Activated naive CD4-positive, alpha-beta T cell (primary cell): ENCODE measurements at places on chromosomes 2 and 18.

DNA sequence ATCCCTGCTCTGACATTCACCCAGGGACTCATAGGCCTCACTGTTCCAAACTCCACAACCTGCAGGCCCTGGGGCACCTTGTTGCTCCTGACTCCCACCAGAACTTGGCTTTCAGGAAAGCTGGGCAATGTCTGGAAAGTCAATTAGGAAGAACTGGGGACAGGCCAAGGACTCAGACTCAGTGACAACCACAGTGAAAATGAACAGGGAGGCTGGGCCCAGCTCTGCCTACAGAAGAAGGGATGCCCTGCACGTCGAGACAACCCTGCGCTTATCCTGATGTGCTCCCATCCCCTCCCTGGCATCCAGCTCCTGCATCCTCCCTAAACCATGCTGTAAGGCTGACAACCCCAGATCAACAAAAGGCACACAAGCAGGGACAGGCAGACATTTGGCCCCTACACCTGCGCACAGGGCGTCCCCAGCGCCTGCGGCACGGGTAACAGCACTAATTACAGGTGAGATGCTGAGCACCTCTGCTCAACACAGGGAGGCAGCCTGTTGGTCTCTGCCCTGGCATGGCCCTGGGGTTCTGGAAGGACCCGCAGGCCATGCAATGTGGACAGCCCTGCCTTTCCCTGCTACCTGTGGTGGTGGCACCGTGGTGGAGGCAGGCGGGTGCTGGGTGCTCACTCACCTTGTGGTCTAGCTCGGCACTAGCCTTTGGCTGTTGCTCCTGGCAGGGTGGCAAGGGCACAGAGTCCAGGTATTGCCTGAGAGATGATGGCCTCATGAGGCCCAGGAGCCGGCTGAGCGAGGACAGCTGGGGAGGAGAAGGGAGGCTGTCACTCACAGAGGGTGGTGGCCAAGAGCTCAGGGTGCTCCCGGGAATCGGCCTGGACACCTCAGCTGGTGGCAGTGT is 23.6 kb upstream of the SEMA4C start:
- no peak for DNase-seq

DNA sequence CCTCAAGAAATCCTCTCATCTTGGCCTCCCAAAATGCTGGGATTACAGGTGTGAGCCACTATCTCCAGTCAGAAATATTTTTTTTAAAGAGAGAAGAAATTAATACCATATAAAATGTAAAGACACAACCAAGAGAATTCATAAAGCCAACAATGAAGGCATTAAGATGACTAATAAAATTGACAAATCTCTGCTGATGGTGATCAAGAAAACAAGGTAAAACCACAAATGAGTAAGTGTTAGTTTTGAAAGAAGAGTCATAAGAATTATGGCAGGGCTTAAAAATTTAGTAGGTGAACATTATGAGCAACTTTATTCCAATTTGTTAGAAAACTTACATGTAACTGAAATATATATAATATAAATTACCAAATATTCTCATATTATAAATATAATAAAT is 752.8 kb upstream of the CELF4 start:
- no peak for DNase-seq

- DNase-seq: no peak
Measured at GRCh38 chr2:234826681-234827080, 125.1 kb upstream of the SH3BP4 start.

DNA sequence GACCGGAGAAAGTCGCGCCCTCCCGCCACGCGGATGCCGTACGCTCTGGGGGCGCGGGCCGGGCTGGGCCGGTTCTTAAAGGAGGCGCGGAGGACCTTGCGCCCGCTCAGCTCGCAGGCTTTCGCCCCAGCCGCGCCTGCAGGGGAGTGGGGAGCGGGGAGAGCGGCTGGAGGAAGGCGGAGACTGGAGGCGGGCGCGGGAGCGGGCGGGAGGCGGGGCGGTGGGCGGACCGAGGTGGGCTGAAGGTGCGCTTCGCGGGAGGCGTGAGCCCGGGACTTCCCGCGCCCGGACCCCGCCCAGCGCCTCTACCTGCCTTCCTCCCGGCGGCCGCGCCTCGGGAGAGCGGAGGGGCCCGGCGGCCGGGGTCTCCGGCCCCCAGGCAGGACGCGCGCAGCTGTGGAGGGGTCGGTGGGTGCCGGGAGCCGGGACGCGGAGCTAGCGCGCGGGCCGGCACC is at the start of gene ADRA2B:
ADRA2B (minus strand) TSS at position 148 of the 455 bp plus-strand sequence. CDS start 422 bp downstream, outside the sequence.
- peak; percentile 46 for DNase-seq

DNA sequence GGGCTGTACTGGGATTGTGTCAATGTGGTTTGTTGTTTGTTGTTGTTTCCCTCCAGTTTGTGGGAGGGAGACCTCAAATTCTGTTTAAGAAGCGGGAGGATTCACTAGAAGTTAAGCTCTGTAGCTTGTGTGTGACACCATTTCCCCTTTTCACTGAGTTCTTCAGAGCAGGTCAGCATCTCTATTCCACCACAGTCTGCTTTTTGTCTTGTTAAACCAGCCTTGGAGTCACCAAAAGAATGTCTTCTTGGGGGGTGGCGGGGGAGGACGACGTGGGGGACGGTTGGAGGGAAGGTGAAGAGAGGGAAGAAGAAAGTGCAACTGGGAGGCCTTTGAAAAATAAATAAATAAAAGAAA is 2.3 kb upstream of the BCL11A start:
- no peak for DNase-seq

GRCh38 chr2:45343251-45344017 is 267.6 kb downstream of the SRBD1 start:
- no peak for DNase-seq

GRCh38 chr2:231152800-231153557 is 28.1 kb upstream of the HTR2B start:
- no peak for DNase-seq

DNA sequence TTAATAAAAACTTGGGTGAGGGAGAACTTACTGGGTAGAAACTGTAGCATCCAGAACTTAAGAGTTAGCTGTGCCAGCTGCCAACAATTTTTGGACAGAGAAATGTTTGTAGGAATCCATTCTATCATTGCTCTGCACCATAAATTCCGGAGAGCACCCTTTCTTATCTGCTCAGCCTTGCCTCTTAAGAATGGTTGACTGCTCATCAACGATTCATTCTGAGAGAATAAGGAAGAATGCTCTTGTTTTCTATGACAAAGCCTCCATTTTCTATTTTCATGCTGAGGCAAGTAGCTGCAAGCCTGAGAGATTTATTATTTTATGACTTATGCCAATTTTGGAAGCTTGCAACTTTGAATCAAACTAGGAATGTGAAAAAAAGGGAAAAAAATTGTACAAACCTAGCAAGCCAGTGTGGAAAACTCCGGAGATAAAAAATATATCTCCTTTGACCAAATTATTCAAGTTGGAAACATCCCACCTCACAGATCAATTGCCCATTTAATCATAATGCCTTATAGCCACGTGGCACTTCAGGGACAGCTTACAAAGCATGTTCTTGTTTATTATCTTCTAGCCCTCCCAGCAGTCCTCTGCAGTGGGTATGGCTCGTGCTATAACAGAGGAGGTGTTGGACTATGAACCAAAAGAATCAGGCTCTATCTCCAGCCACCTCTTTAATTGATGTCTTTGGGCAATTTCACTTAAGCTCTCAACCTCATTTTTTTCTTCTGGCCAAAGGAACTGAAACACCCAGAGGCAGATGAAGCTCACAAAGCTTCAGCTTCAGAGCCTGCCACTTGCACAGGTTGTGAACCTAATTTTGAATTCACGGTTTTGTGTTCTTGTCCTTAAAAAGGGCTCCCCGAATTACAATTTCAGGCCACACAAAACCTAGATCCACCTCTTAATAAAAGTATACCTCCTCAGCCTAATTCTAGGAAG is 40.9 kb upstream of the ATL2 start:
- DNase-seq: no peak

DNA sequence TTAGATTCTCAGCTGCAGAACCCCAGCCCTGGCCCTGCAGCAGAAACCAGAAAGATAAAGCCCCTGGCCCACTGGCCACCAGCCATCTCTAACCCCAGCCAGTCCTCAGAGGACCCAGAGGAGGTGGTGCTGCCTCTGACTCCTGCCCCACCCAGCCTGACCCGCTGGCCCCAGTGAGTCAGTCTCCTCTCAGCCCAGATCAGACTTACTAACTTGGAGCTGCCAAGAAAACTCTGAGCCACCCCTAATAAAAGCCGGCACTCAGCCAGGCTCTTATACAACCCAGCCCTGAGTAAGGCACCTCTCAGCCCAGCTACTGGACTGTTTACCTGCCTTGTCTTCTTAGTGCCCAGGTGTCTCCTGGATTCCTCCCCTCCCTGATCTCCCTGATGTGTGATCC is 2.0 kb downstream of the SLC14A2 start:
- DNase-seq: no peak

- no peak for DNase-seq
Measured at GRCh38 chr18:36757081-36757480, 71.7 kb downstream of the TPGS2 start.

DNA sequence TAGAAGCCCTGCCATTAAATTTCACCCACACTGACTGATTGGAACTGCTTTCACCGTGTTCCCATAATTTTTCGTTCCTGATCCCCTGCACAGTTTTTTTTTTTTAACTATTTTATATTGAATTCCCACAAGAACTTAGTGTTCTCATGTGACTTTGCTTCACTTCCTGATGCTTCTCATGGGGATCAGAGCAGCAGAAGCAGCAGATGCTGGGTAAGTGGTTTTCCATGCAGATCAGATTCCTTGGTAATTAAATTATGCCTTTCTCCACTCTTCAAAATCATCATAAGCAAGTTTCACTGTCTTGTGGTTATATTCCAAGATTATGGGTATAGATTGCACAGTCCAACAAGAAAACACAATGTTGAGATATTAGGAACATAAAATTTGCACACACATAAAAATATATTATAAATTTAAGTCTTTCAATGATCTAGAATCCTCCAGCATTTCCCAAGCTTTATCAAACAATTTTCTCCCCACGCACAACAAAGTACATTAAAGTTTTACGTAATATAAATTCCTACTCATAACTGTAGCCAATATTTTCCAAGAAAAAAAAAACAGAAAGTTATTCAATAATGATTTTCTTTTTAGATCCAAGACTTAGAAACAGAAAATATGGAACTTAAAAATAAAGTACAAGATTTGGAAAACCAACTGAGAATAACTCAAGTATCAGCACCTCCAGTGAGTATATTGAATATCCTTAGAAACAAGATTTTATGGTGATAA is 277.9 kb downstream of the GULP1 start:
- DNase-seq: no peak

DNA sequence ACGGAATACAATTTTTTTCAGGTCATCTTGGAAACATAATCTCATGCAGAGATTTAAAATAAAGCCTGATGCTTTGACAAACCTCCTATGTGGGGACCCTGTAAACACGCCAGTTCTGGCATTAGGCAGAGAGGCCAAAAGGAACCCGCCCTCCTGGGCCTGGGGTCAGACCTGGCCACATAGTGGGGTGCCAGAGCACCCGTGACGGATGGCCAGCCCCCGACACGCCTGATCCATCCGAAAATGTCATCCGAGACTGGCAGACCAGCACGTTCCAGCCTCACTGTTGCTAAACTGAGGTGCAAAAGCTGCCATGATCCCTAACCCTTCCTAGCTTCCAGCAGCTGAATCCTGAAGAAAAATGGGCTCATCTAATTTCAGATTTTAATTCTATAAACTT is 222.6 kb upstream of the SALL3 start:
- DNase-seq: no peak

GRCh38 chr2:100412881-100413321 is 4.6 kb downstream of the CHST10 start:
- no peak for DNase-seq

DNA sequence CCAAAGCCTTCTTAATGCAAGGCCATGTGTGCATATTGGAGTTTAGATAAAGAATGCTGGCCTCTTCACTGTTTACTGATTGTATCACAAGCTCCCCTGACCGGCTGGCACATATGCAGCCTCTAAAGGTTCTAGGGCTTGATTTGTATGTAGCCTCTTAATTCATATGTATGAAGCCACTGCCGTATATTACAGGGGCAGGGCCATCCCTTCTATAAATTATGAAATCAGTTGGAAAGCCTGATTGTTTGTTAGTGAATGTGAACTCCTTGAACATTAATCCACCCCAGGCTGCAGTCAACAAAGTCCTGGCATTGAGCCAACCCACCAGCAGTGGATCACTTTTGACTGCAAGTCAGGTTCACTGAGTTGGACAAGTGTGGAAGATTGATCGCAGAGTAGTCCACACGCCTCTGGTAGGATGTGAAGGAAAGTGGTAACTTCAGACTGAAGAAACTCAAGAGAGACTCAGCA is 61.6 kb upstream of the PARD3B start:
- no peak for DNase-seq

GRCh38 chr18:58178511-58178910 is 134.5 kb downstream of the NEDD4L start:
- DNase-seq: no peak

DNA sequence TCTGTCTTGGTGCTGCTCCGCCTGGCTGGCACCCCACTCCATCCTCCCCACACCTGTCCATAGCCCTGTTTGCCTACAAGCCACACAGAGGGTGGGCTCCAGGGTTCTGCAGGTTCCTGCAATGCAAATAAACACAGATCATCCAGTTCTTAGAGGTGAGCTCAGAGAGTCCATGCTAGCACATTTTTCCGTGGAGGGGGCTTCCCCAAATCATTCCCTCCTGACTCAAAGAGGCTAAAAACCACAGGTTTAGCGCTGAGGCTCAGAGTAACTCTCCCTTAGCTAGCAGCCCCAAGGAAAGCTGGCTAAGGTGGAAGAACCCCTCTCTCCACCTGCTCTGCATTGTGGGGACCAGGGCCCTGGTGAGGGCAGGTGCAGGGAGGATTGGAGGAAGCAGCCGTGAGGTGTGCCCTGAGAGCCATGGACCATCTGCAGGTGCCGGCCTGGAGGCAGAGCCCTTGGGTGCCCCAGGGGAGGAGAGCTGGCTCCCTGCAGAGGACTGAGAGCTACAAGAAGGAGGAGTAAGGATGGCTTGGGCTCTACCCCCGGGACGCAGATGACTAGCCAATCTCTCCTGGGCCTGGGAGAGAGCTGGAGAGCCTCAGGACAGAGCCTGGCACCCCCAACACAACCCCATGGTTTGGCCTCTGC is 23.8 kb upstream of the TEX44 start:
- DNase-seq: no peak

GRCh38 chr2:101339266-101339880 is 30.9 kb upstream of the RNF149 start:
- DNase-seq: no peak

DNA sequence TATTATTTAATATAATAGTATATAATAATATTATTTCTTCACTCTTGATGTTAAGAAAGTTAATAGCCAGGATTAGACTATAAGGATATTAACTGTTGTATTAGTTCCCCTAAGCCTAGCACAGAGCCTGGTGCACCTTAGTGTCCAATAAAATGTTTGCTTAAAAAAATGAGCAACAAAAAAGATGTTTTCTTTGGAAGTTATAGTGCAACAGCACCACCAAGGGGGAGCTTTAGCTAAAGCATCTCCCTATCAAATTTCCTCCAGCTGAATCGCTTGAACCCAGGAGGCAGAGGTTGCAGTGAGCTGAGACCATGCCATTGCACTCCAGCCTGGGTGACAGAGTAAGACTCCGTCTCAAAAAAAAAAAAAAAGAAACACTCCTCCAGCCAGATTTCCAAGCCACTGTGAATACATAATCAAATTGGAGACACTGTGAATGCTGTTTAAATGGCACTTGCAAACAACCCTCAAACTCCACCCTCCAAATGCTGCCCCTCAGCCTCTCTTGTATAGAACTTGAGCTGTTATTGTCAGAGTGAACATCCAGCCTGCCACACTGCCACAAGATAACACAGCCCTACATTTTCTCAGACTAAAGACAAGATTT is 221.9 kb downstream of the DYM start:
- no peak for DNase-seq
